Fibroblast of lung (primary cell): ENCODE measurements at places on chromosomes 16 and 17. TPM values are rescaled to one million over a fixed set of nuclear protein-coding genes. Genes with fewer than 3 reads are reported as not detected.
A peak's percentile ranks its signal among the peaks of the same experiment; 100 is the strongest.

DNA sequence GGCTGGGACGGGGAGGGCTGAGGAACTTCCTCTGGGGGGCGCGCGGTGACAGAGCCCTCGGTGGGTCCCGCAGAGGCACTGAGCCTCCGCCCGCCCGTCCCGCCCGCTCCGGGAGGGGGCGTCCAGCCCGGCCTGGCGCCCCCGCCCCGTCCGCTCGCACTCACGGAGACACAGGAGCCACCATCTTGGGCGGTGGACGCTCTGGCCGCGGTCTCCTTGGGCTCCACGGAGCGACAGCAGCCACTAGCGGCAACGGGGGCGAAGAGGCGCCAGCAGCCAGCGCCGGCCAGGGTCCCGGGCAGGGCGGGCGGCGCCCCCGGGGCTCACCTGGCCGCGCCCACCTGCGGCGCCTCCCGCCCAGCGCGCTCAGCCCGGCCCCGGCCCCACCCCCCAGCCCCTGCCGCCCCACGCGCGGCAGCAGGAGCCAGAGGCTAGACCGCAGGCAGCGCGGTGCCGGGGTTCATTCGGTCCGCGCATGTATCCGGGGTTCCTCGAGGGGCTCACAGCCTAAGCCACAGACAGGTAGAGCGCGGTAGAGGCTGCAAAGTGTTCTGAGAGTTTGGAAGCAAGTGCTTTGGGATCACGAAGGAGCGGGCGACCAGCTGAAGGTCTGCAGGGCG, at the start of gene C17orf113:
TSS of gene C17orf113 (minus strand) at position 209 of the 620 bp plus-strand sequence. CDS start 7,225 bp downstream, outside the sequence.
- peak; percentile 13 for DNase-seq

GRCh38 chr16:23420011-23420410, 33.0 kb downstream of the COG7 start:
- DNase-seq: peak; percentile 50

GRCh38 chr17:50273654-50274040, 619 bp upstream of the TMEM92 start:
- DNase-seq: no peak

DNA sequence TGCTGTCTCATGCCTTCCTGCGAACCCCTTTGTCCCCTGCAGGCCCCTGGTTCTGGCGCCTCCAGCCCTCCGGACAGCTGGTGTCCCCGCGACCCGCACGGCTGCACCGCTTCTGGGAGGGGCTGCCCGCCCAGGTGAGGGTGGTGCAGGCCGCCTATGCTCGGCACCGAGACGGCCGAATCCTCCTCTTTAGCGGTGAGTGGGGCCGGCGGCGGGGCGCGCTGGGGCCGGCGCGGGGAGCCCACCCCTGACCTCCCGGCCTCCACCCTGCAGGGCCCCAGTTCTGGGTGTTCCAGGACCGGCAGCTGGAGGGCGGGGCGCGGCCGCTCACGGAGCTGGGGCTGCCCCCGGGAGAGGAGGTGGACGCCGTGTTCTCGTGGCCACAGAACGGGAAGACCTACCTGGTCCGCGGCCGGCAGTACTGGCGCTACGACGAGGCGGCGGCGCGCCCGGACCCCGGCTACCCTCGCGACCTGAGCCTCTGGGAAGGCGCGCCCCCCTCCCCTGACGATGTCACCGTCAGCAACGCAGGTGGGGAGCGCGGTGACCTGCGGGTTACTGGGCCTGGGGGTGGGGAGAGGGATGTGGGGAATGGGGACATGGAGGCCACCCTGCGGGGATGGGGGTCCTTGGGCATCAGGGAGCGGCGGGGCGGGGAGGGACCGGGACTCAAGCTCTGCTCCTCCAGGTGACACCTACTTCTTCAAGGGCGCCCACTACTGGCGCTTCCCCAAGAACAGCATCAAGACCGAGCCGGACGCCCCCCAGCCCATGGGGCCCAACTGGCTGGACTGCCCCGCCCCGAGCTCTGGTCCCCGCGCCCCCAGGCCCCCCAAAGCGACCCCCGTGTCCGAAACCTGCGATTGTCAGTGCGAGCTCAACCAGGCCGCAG, 7.1 kb upstream of the IL32 start:
- no peak for DNase-seq

- no peak for DNase-seq
These were observed 132.4 kb downstream of the PRKCB start for GRCh38 chr16:23968176-23968575.

GRCh38 chr17:8053600-8053999, 14.7 kb downstream of the ALOX15B start:
- no peak for DNase-seq

- no peak for DNase-seq
These were observed 154.3 kb downstream of the KATNIP start for GRCh38 chr16:27704252-27704651.

- no peak for DNase-seq
These were observed 41.0 kb upstream of the KSR1 start for GRCh38 chr17:27415120-27415795.

DNA sequence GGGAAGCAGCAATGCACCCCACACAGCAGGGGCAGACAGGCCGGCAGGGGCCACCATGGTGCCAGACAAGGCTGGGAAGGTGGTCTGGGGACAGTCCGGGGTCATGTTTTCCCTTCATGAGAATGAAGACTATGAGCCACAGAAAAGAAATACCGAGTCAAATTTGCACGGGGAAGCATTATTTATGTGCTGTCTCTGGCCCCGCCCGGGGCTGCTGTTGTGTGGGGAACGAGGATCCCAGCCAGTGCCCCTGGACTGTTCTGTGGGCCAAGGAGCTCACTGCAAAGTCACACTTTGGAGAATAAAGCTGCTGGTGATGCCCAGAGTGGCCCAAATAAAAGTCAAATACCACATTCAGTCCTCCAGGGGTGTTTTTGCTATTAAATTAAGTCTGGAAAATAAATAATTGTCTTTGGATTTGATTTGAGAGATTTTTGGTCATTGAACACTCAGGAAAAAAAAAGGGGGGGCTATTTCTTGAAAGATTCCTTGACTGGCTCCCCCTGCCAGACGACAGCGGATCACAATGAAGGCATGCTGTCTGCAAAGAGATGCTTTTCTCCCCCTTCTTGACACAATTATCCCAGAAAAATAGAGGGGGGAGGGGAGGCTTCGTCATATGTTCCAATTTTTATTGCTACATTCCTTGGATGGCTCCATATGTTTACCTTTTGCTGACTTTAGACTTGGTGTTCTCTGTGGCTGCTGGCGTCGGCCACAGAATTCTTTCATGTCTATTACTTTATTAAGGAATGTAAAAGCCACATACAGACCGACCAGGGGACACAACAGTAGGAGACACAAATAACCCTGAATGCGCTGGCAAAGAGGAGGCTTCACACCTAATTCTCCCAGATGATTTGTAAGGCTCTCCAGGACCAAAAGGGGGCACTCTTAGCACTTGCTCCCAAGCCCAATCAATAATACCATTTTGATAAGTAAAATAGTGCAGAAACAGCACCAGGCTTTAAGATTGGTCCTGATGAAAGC, 27.1 kb upstream of the ANKFN1 start:
- peak; percentile 68 for DNase-seq

GRCh38 chr17:78933025-78933958, 8.1 kb upstream of the TIMP2 start:
- DNase-seq: peak; percentile 98

DNA sequence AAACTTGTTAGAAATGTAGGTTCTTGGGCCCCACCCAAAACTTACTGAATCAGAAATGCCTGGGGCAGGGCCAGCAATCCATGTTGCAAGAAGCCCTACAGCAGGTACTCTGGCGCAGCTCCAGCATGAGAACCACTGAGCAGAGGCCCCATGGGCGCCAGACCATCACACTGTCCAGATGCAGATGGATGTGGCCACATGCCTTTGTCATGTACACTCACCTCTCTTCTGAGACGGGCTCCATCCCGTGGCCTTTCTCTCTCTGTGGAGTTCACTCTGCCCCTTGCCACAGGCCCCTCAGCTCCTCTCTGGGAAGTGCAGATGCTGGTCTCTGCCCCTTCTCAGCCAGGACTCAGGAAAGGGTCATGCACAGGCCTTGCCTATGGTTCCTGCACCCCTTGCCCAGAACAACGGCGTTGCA, 2.3 kb upstream of the CCNF start:
- DNase-seq: no peak

DNA sequence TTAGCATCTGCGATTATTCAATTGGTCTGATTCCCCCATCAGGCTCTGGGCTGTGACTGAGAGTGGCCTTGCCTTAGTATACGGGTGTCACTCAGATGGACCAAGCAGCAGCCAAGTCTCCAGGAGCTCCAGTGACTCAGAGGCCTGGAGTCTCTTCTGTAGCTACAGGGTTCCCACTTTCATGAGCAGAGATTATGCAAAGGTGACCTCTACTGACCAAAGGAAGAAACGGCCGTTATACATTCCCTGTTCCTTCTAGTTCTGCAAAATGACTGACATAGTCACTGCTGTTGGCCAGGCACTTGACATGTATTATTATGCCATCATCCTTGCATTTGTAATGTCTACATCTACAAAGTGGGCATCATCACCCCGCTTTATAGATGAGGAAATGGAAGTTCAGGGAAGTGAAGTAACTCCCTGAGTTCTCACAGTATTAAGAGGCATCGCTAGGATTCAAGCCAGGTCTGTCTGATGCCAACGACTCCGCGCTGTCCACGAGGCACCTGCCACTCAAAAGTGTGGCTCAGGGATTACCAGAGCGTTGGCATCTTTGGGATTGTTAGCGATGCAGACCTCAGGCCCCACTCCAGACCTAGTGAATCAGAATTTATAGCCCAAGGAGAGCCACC, 23.3 kb downstream of the SLC38A7 start:
- DNase-seq: peak; percentile 87

Gene RBBP6
- 16.4 and 16.8 TPM in 2 replicates for total RNA-seq

Gene FOXJ1
- not detected in 2 replicates for total RNA-seq

Gene TP53TG3
- total RNA-seq: 0.17 TPM in 1 of 2 replicates, not detected in the other

Gene XAF1
- total RNA-seq: 57.5 and 98.9 TPM in 2 replicates

Gene COX6A2
- not detected in 2 replicates for total RNA-seq

Gene RUNDC3A
- total RNA-seq: under 0.01 TPM in 1 of 2 replicates, not detected in the other

Gene MARVELD3
- not detected in 2 replicates for total RNA-seq

Gene SPNS1
- total RNA-seq: 19.5 and 27.2 TPM in 2 replicates

Gene ZC3H18
- 7.9 and 10.5 TPM in 2 replicates for total RNA-seq
